Fibroblast of skin of back (primary cell): ENCODE measurements at places on chromosomes 13 and 19.
A peak's percentile ranks its signal among the peaks of the same experiment; 100 is the strongest.

DNA sequence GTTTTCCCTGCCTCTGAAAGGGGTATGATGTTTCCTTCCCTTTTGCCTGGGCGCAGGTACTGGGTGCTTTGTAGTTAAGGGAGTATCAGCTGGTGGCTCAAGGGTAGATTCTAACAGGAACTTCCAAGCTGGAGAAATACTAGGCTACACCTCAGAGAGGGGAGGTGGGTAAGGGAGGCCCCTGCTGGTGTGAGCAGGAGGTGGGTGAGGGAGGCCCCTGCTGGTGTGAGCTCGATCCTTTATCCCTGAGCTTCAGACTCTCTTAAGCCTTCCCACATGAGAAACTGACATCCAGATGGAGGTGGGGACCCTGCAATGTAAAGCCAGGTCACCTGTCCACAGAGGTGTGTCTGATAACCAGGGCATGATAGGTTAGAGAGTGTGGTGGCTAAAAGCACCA is 32.1 kb downstream of the CYP2B6 start:
- DNase-seq, result no peak

GRCh38 chr13:22936228-22936627 is 244.6 kb upstream of the SGCG start:
- DNase-seq, result no peak

DNA sequence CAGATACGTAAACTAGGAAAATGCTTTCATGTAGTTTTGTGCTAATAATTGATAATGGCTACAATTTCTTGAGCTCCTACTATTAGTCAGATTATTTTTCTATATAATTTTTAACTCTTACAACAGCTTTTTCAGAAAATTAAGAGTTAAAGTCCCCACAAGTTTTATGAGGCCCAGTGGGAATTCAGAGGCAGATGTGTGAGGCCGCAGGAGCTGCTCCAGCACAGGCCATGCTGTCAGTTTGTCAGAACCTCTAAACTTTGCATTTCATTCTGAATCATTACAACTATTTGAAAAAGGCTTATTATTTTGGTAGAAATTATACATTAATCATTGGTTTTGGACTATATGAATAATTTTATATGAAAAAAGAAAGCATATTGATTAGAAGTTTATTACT is 370.8 kb downstream of the MYO16 start:
- no peak for DNase-seq

GRCh38 chr13:30869491-30869890 is 36.6 kb upstream of the MEDAG start:
- DNase-seq, result no peak

DNA sequence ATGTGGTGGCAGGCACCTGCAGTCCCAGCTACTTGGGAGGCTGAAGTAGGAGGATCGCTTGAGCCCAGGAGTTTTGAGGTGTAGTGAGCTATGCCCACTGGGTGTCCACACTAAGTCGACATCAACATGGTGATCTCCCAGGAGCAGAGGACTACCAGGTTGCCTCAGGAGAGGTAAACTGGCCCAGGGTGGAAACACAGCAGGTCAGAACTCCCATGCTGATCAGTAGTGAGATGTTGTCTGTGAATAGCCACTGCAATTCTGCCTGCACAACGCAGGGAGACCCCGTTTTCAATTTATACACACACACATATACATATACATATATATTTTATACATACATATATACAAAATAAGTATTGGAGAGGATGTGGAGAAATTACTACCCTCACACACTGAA is 2.1 kb upstream of the ZNF224 start:
- no peak for DNase-seq

DNA sequence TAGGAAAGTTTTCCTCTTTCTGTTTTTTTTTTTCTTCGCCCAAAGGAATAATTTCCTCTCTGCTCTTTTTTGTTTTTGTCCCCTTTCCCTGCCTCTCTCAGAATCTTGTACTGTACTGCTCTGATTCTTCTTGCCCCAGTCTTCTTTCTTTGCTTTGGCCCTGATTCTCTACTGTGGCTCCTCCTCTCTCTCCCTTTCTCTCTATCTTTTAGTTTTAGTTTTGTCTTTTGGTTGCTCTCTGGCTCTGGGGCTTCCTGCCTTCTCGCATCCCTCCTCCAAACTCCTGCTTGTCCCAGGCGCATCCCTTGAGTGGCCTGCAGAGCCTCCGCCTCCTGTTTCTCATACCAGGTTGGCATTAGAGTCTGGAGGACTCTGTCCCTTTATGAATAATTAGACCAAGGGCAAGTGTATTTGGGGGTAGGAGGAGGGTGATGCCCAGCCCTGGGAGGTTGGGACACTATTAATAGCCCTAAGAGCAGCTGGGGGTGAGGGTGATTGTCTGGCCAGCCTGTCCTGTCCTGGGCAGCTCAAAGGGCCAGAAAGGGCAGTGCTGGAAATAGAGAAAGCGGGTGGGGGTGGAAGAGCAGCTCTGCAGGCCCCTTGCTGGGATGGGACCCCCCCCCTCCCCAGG is 39.1 kb downstream of the LYL1 start:
- no peak for DNase-seq

- no peak for DNase-seq
These were observed 7.3 kb downstream of the PIAS4 start for GRCh38 chr19:4014541-4015491.

DNA sequence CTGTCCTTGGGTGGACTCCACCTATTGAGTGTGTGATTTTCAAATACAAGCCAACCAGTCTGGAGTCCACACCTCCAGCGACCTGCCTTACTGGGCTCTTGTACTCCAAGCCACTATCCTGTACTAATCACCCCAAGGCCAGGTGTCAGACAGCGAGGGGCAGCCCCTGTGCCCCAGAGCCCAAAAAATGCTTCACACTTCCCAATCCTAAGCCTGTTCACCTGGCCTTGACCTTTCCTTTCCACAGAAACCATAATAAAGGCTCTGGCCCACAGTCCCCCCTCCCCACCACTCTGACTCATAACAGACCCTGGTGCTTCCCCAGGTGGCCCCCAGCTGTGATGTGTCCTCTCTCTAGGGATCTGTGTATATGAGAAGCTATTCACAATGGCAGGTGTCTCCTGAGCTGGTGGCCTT is 3.9 kb downstream of the CD209 start:
- DNase-seq, result no peak

GRCh38 chr13:31441800-31442510 is 242.2 kb downstream of the B3GLCT start:
- DNase-seq, result no peak

- no peak for DNase-seq
These were observed 6.1 kb upstream of the ZNF681 start for GRCh38 chr19:23764781-23765180.

GRCh38 chr13:44237276-44237767 is 136.3 kb upstream of the SERP2 start:
- DNase-seq, result peak; percentile 94

GRCh38 chr19:16868423-16869130 is 20.2 kb upstream of the F2RL3 start:
- DNase-seq, result no peak

DNA sequence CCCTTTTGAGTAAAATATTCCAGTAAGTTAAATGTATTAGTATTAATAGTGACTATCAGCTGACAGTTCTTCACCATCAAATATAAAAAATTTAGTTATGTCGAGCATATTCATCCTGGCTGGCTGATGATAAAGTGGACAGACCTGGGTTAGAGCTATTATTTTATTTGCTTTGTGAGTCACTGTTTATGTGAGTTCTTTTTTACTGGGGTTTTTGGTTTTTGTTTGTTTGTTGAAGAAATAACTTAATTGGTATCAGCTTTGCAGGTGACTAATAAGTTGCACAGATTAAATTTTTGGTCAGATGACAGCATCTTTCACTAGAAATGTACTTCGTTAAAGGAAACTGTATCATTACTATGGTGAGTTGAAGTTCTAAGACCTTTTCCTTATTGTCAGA is 224.7 kb downstream of the GGACT start:
- peak; percentile 50 for DNase-seq

DNA sequence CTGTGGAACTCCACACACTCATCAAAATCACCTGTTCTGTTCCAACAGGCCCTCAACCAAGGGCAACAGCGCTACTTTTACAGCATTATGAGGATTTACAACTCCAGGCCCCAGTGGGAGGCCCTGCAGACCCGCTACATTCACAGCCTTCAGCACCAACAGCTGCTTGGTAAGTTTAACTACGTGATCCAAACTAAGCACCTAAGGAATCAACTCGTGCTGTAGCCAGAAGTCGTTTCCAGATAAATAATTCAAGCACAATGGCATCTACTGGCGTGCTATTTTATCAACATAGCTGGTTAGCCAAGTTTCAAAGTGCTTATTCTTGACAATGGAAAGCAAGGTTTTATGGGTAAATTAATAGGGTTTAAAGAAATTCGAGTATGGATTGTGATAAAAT is 5.3 kb downstream of the FAM216B start:
- no peak for DNase-seq

DNA sequence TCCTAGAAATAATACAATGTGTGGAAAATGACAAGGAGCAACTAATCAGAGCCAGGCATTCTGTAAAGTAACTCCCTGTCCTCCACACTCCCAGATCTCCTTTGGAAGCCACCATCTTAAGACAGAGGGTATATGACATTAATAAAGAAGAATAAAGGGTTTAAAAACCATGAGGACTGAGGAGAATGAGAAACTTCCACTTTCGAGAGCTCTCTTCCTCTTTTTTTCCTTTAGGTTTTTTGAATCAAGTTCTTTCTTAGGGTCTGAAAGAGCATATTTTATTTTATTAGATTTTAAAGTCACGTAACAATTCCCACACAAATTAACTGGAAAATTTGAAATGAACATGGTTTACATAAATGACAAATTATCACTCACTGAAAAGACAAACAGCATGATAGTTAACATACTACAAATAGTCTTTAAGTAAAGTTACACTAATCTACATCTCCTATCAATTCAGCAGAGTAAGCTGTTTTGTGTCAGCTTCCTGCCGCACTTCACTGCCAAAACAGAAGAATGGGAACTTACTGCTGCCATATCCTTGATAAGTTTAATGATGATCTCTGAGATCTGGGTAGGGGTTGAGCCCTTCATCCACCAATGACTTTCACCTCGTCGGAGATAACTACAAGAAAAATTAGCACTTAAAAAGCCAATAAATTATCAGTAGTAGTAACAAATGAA is 38.6 kb upstream of the FBXL3 start:
- DNase-seq, result no peak

GRCh38 chr13:90485436-90485835 is 862.1 kb upstream of the MIR17HG start:
- DNase-seq, result peak; percentile 63

- no peak for DNase-seq
These were observed 16.1 kb upstream of the ZNF274 start for GRCh38 chr19:58166708-58167280.

DNA sequence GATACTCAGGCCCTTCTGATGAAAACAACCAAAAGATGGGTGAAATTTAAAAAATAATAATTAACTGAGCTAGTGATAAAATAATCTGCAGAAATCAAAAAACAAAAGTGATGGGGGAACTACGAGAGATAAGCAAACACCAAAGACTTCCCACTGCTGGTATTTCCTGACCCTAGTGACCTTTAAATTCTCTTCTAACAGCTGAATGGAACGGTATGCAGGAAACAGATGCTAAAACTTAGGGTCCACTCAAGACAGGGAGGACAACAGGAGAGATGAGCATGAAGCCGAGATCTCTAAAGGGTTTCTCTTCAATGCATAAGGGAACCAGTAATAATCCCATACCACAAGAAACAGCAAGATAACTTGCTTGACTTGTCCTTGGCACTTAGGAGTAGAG is 50.8 kb downstream of the USP12 start:
- peak; percentile 8 for DNase-seq

GRCh38 chr19:51466723-51467122 is 8.5 kb upstream of the SIGLEC8 start:
- no peak for DNase-seq

DNA sequence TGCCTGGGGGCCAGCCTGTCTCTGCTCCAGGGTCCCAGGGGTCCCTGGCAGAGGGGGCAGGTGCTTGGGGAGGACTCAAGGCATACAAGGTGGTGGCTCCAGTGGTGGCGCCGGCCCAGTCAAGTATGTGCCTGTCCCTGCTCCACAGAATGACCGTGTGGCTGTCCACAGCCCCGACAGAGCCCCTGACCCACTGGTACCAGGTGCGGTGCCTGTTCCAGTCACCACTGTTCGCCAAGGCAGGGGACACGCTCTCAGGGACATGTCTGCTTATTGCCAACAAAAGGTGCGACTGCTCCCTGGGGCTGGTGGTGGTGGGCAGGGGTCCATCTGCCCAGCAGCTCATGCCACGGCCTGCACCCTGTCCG is 8.2 kb downstream of the YIPF2 start:
- DNase-seq, result no peak

DNA sequence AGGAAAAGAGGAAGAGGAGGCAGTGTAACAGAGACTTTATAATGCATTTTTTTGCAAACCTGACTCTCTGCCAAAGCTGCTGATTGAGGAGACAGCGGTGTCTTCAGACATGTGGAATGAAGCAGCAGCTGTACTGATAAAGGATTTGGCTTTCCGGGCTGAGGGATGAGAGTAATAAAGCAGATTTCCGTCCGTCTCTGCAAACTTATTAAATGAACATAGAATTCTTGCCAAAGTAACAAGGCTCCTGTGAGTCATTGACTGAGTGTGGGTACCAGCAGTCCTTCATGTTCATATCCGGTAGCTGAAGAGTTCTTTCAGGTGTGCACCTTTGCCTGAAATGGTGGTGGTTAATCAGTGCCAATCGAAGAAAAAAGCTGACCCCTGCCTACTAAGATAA is 112.6 kb downstream of the LIG4 start:
- DNase-seq, result no peak

DNA sequence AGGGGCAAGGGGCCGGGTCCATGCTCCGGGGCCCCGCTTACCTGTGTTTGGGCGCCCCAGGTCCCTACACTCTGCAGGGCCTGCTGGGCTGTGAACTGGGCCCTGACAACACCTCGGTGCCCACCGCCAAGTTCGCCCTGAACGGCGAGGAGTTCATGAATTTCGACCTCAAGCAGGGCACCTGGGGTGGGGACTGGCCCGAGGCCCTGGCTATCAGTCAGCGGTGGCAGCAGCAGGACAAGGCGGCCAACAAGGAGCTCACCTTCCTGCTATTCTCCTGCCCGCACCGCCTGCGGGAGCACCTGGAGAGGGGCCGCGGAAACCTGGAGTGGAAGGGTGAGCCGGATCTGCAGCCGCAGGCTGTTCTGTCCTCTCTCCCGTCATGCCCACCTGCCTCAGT is 1.7 kb downstream of the FCGRT start:
- no peak for DNase-seq

- no peak for DNase-seq
These were observed 17.2 kb upstream of the DCUN1D2 start for GRCh38 chr13:113507505-113508345.

DNA sequence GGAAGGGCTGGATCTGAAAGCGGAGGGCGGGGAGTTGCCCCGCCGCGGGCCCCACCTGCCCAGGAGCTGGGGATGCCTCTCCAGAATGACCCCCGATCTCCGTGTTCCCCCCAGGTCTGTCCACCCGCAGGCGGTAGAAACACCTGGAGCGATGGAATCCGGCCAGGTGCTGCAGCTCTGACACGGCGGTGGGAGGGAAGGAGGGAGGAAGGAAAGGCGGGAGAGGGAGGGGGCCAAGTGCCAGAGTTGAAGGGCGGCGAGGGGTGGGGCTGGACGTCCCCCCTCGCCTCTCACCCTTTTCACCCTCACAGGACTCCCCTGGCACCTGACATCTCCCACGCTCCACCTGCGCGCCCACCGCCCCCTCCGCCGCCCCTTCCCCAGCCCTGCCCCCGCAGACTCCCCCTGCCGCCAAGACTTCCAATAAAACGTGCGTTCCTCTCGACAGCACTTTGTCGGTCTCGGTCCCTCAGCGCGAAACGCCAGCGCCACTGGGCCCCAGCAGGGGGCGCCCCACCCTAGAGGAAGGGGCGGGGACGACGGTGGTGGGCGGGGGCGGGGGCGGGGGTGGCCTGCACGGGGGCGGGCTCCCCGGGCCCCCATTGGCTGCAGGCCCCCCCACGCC is 337 bp upstream of the FXYD7 start:
- DNase-seq, result peak; percentile 43
